ENCODE measurements at places on chromosomes 4 and X. TPM values are rescaled to one million over a fixed set of nuclear protein-coding genes. Genes with fewer than 3 reads are reported as not detected.

HSFX1 gene
- total RNA-seq: 0.33 TPM

NALF2 gene
- total RNA-seq: not detected

TLR1 gene
- 4.6 TPM for total RNA-seq

ARMCX2 gene
- 39.5 TPM for total RNA-seq

SMARCA5 gene
- total RNA-seq: 45.4 TPM

RPS6KA6 gene
- total RNA-seq: 1.1 TPM

ERCC6L gene
- 6.3 TPM for total RNA-seq

RASSF6 gene
- total RNA-seq: not detected

SMIM31 gene
- total RNA-seq: not detected

CENPI gene
- 17.7 TPM for total RNA-seq

EDA gene
- total RNA-seq: 2.3 TPM

CFP gene
- total RNA-seq: 0.38 TPM

SPATA4 gene
- not detected for total RNA-seq

DUSP21 gene
- not detected for total RNA-seq

CYBB gene
- total RNA-seq: not detected

HAUS7 gene
- total RNA-seq: 23.3 TPM

Data from vein endothelial cell (primary cell).